ENCODE measurements at places on chromosomes 7 and 10. TPM values are rescaled to one million over a fixed set of nuclear protein-coding genes. Genes with fewer than 3 reads are reported as not detected.
A peak's percentile ranks its signal among the peaks of the same experiment; 100 is the strongest.

Gene ASB4
- 7.0 TPM for total RNA-seq

- DNase-seq: no peak
Observed at GRCh38 chr10:19767876-19768275, 48.4 kb upstream of the PLXDC2 start.

DNA sequence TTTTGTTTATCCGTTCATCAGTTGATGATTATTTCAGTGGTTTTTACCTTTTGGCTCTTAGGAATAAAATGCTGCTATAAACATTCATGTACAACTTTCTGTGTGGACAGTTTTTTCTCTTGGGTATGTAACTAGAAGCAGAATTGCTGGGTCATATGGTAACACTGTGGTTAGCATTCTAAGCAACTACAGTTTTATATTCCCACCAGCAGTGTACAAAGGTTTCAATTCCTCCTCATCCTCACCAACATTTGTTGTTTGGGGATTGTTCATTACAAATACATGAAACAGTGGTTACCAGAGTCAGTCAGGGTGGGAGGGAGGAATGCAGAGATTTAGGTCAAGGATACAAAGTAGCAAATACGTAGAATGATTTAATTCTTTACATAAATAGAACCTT, 97.0 kb downstream of the NPSR1 start:
- DNase-seq: no peak

- DNase-seq: no peak
Observed at GRCh38 chr7:148543-148931, 43.8 kb upstream of the FAM20C start.

DNA sequence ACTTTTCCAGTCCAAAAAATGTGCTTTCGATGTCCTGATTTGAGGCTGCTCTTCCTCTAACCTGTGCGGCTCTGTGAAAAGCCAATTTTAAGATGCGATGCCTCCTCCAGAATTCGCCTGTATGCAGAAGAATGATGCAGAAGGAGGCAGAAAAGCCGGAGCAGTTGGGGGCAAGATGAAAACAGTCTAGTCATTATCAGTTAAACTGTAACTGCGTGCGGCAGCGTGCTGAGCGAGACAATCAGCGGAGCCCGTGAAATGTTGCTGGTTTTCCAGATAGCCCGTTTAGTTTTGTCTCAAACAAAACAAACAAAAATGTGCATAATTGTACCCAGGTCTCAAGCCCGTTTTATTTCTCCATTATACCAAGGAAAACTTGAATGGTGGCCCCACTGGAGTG, 137.0 kb upstream of the FGFR2 start:
- DNase-seq: no peak

GRCh38 chr10:68959695-68960527, 3.9 kb downstream of the DDX21 start:
- no peak for DNase-seq

DNA sequence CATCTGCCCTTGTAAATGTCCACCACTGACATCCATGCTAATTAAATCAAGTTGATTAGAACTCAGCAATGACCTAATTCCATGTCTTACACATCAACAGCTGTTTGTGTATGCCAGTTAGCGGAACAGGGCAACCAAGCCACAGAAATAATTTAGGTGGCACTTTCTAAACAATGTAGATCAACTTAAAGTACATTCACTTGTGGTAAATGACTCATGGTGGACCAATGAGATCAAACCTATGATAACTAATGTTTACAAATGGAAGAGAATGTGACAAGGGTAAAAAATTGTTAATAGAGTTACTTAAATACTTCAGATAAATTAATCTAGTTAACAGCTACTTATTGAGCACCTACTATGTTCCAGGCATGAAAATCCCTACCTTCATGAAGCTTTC, 63.1 kb upstream of the ICA1 start:
- DNase-seq: no peak

DNA sequence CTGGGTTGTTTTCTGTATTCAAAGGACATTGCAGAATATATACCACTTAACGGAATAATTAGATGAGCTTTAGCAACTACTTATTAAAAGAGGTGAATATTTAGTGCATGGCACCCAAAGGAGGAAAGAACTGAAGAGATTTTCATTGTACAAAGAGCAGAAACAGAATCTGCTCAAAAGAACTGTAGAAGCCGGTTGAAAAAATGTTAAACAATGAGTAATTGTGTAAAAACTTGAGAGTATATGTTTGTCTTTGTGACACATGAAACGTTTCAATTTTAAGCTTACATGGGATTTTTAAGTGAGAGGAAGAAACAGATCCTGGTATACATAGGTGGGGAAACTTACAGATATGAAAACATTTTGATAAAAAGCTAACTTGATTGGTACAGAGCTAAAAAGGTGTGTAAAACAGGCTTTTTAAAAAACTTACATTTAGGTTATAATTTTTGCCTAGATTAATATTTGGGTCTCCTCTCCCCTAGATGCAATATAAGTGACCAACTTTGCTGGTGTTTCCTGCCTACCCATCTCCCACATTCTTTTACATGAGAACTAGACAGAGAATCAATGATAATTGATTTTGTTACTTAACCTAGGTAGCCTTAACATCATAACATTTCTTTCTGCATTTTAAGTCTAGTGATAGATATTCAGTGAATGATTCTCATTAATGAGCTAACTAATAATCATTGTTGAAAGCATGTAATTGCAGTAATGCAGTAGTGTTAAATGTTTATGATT, 6.8 kb downstream of the ARL5B start:
- no peak for DNase-seq

GRCh38 chr7:159086301-159086925, 58.3 kb downstream of the VIPR2 start:
- DNase-seq: peak; percentile 27
